ENCODE measurements at places on chromosomes 3 and 15.

GRCh38 chr15:34986771-34987480 lies 1.2 kb downstream of the ZNF770 start:
- DNase-seq, result no peak

GRCh38 chr15:62781081-62781497 lies 261.5 kb upstream of the TPM1 start:
- DNase-seq, result peak; percentile 73

- DNase-seq, result no peak
These were observed 30.0 kb downstream of the PAQR5 start for GRCh38 chr15:69328739-69329138.

GRCh38 chr3:120625159-120625586 lies 29.0 kb downstream of the NDUFB4 start:
- peak; percentile 11 for DNase-seq

GRCh38 chr3:45207446-45207845 lies 18.6 kb downstream of the TMEM158 start:
- DNase-seq, result no peak

DNA sequence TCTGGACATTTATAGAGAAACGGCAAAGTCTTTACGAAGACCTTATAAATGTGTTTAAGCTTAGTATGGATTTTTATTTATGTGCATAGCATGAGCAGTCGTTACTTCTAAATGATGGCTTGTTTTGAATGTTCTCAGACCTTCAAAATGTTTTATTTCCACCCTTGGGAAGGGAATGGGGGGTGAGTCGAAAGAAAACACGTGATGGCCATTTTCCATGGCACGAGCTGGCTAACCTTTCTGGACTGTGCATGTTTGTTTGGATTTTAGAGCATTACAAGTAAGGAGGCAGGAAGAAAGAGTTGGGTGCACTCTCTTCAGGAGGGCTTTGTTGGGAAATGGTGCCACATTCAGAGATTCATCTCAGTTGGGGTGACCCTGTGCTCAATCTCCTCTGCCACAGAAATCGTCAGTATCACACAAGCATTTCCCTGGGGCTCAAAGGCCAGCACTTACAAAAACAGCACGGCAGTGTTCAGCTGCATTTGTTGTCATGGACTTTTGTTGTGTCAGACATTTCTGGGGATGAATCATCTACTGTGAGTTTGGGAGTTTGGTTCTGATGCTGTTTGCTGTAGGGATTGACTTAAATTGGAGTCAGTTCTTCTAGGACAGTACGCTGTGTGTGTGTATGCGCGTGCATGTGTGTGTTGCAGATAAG lies 52.3 kb upstream of the ADAMTS9 start:
- peak; percentile 58 for DNase-seq

- DNase-seq, result no peak
These were observed 94.1 kb downstream of the TCF12 start for GRCh38 chr15:57012556-57012955.

DNA sequence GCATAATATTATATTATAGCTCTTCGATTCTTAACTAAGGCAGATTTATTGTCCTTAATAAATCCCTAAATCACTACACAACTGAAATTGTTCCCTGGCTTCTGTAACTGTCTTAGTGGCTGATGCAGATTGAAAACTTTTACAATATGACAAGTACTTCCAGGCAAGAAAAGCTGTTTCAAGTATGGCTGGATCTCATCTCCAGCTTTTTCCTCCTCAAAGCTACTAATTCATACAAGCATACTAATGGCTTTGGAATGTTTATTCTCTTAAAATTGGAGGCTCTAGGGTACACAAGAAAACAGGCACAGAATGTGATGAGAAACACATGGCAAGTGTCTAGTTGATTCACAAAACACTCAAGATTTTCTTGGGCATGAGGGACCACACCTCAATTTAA lies 351.5 kb upstream of the ICE2 start:
- peak; percentile 82 for DNase-seq

GRCh38 chr3:61682671-61683548 lies 121.5 kb downstream of the PTPRG start:
- DNase-seq, result no peak

DNA sequence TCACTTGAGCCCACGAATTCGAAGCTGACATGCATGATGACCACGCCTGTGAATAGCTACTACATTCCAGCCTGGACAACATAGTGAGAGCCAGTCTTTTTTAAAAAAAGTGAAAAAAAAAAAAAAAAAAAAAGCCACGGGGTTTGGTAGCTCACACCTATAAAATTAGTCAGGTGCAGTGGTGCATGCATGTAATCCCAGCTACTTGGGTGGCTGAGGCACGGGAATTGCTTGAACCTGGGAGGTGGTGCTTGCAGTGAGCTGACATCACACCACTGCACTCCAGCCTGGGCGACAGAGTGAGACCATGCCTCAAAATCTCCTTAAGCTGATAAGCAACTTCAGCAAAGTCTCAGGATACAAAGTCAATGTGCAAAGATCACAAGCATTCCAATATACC lies 44.4 kb downstream of the CSNK1G1 start:
- no peak for DNase-seq

DNA sequence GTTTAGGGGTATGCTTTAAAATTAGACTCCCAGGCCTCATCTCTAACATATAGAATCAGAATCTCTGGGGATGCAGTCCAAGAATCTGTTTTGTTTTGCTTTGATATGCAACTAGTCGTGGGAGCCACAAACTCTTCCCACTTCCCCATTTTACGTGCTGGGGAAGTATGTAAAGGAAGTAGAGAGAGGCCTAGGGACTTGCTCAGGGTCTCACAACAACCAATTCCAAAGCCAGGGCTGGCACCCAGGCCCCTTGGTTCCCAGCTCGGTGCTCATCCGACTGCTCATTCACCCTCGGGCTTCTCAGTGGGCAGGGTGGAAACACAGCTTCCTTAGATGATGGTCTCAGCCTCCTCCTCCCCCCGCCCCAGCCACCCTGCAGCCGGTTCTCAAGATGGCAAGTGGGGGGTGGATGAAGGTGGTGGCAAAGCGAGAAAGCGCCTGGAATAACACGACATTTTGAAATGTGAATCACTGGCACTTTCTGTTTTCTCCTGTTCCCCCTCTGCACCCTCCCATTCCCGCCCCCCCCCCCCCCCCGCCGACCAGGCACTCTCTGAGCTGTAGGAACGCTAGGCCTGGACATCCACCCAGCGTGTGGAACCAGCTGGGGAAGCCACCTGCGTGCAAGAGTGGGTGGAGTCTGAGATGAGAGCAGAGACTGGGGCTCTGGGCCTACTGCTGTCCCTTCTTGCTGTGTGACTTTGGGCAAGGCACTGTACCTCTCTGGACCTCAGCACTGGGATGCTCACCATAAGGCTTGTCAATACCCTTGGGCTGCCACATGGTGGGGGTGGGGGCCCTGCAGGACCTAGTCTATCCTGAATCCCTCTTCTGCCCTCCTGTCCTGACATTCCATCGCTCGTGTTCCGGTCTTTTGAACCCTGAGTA lies 214.5 kb downstream of the RPLP1 start:
- DNase-seq, result no peak

DNA sequence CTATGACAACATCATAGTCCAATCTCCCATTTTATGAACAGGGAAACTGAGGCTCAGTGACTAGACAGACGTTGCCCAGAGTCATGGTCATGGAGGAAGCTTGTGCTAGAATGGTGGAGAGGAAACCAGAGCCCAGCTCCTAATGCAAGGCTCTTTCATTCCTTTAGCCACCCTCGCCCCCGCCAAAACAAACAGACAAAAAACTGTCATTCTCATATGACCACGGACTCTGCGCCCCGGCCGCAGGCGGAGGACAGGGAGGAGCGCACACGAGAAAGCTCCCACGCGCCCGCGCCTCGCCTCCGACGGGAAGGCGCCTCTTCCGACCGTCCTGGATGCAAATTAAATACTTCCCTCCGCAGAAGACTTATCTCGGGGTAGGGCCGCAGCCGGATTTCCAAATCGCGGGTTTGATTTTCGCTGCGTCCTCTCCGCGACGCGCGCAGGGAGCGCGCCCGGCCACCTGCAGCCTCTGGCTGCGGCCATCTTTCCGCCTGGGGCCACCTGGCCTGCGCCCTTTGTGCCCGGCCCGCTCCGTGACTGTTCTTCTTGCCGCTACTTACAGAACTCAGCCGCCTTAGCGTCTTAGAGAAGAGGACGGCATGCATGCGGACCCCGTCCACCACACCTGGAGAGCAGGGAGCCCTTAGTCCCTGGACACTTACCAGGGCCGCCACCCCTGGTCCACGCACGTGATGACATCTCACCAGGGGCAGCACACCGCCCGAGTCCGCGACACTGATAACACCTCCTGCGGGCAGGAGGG lies 670 bp upstream of the ATP13A3 start:
- peak; percentile 65 for DNase-seq

DNA sequence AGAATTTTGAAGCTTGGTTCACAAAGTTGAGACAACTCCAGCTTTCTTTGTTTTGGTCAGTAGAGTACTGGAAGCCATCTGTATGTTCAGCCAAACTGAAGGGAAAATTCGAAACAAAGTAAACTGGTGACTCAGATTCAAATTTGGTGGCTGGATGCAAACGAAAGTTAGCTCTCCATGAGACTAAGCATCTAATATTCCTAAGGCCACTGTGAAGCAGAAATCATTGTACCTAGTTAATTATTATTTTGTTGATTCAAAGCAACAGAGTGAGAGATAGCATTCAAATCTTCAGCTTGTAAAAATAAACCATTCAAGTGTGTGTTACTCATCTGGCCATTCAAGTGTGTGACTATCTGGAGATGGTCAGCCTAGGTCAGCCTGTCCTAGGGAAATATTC lies 42.1 kb downstream of the NR2F2 start:
- no peak for DNase-seq

DNA sequence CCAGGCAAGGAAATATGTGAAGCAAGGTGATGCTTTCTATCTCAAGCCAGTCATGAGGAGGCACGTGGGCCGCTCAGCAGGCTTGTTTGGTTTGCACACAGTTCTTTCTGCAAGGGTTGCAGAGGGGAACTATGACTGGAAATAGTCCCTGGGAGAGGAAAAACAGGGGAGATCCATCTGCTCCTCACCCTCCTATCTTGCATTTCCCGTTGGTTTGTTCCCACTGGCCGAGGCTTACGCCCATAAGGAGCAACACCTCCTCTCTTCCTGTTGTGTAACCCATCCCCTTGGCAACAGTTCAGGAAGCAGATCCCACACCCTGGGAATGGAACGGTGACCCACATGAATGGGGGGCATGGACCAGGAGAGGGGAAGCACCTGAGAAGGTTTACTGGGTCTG lies 72.1 kb upstream of the MAGI1 start:
- DNase-seq, result peak; percentile 75

DNA sequence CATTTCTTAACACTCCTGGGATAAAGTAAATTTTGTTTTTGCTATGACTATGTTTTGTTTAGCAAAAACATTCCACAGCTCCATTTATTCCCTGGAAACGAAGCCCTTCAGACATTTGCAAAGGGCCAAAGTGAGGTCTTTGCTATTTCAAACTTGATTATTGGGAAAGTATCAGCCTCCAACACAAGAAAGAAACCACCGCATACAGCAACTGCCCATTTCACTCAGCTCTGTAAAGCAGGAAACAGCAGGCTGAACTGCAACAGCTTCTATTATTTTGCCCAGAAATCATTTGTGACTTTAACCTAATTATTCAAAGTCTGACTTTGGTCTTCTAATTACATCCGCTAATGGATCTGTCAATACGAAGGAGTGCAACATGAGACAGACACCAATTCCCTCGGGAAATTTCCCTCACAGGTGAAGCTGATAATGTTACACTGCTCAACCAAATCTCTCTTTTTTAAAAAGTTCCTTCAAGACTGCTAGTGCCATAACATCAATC lies 72.1 kb downstream of the RFTN1 start:
- peak; percentile 60 for DNase-seq

DNA sequence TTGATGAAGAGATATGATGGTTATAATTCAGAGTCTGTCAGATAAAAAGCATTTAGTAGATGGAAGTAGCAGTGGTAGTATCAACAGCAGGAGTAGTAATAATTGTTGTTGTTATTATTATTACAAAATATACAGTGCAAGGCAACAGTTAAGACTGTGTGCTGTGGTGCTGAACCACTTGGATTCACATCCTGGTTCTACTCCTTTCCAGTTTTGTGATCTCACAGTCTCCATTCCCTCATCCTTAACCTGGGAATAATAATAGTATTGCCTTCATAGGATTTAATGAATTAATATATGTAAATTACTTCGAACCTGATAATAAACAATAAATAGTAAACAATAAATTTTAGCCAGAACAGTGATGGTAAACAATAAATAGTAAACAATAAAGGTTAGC lies 37.1 kb upstream of the TSC22D2 start:
- DNase-seq, result peak; percentile 46

DNA sequence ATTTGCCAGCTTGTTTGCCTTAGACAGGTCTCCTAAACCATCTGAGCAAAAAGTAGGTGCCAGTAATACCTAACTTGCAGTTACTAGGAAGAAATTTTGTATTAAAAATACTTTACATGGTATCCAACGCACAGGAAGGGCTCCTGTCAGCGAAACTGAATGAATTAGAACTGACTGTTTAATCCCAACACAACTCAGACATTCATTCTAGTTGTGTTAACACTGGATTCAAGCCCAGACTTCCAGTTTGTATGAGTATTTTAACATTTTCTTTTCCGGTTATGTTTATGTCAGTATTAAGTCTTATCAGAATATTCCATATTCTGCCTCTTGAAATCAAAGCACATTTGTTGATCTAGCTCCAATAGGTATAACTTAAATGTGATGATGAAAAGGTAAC lies 82.0 kb upstream of the SOX2 start:
- peak; percentile 25 for DNase-seq

DNA sequence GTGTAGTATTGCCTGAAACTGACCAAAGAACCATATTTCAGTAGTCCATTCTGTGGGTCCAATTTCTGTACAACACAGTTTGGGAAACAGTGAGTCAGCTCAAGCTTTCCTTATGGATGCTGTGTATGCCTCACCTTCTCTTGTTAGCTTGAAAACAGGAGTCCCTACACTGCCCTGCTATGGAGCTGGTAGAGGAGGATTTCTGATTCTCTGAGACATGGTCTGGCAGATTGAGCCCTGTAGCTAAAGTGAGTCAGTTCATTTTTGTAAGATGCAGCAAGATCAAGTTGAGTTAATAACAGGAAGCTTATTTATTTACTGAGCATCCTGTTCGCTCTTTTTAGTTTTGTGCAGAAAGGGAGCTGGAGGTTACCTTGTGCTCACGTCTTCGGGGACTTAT lies 424.1 kb upstream of the RBMS3 start:
- peak; percentile 5 for DNase-seq

GRCh38 chr15:70324001-70324974 lies 226.6 kb upstream of the TLE3 start:
- DNase-seq, result no peak

GRCh38 chr3:41653571-41654239 lies 308.2 kb downstream of the ULK4 start:
- peak; percentile 24 for DNase-seq

DNA sequence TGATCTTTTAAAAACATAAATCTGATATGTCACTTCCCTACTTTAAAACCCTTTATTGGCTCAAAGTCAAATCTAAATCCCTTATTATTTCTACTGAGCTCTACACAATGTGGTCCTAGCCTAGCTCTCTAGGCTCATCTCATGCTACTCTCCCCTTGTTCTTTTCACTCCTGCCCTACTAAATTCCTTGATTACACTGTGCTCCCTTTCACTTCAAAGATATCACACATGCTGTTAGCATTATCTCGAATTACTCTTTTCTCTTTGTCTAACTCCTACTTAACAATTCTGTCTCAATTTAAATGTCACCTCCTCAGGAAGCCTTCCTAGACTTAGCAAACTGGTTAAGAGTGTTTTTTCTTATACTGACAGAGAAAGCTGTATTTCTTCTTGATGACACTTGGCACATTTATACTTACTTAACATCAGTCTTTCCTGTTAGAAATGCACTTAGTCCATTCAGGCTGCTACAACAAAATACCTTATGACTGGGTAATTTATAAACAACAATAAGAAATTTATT lies 102.0 kb downstream of the SCAPER start:
- DNase-seq, result no peak

Data from cardiac fibroblast (primary cell).